NCI-H187 (cell line): ENCODE measurements at places on chromosomes 4 and X.

DNA sequence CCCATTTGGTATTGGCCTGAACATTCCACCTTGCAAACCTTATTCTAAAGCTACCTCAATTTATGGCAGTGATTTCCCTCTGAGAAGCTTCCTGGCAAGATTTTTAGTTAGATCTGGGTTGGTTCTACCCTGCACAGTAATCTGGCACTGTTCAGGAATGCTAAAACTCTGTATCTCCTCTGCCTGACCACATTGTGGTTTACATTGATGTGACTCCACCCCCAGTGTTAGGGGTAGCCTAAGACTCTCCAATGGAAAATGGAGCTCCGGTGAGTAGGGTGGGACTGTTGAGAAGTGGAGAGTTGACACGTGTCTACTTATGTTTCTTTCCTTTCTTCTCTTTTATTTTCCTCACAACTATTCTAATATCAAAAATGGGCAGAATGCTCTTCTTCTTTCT lies 45.4 kb downstream of the BMPR1B start:
- no peak for DNase-seq

GRCh38 chr4:152304220-152304619 lies 231.7 kb downstream of the FBXW7 start:
- DNase-seq, result no peak

- DNase-seq, result no peak
Observed at GRCh38 chrX:80576806-80577533, 156.7 kb downstream of the TENT5D start.

DNA sequence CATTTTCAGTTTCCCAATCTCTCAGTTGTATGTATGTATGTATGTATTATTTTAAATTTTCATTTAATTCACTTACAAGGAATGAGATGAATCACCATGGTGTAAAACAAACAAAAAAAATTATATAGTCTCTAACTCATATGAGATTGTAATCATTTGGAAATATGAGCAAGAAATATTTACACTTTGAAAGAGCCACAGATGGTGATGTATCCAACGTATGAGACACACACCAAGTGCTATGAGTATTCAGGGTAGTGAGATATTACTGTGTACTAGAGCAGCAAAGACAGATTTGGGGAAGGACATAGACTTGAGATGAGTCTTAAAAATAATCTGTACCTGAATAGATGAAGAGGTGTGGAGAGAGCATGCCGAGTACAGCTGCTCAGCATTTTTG lies 1154.4 kb downstream of the RAPGEF2 start:
- DNase-seq, result no peak

GRCh38 chr4:31655328-31655727 lies 935.2 kb downstream of the PCDH7 start:
- DNase-seq, result no peak

DNA sequence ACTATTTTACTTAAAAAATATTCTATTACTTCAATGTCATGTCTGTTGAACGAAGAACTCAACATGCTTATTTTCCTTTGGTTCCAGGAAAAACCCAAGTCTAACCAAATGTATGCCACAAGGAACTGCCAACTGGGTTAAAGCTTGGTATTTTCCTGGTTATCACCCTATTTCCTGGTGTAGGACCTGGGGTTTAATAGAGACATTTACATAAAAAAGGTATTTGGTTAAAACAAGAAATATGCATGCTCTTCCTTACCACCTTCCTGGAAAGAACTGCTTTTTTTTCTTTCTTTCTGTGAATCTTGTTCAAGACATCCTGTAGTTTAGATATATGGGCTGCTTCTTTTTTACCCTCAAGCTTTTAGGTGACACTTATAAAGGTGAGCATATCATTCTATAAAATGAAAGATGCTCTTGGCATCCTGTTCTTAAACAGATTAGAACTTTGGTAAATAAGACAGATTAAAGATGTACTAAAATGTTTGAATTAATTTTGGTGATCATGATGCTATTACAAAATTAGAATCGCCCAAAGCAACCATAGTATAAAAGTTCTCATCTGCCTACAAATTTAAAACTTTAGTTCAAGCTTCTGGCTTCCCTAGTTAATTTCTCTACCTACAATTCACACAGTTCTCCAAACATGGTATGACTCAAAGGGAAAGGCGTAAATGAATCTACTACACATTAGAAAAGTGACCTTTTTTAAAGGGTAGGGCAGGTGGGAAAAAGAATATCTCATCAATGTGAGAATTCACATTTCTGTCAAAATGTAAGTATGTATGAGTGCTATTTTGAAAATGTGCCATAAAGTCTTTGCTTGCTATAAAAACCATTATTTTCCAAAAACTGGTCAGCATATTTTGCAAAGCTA lies 103.5 kb downstream of the CNOT6L start:
- no peak for DNase-seq

DNA sequence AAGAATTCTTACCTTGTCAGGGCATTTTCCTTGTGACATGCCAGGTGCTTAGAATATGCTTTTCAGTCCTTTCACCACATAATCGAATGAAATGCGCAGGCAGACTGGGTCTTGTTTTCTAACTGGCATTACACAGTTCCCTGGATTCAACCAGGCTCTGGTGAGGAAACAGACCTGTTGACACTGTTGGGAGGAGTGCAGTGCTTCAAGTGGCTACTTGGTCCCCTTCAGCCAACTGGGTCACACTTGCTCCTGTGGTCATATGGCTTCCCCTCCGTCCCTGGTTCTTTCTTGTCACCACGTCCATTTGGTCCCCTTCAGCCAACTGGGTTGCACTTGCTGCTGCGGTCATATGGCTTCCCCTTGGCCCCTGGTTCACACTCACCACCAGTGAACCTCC lies 9.7 kb downstream of the SMIM20 start:
- no peak for DNase-seq

- DNase-seq, result no peak
Observed at GRCh38 chrX:1502241-1502640, 34.7 kb downstream of the P2RY8 start.
